D721Med (cell line): ENCODE measurements at places on chromosomes 2 and 18.

- DNase-seq: no peak
Measured at GRCh38 chr2:66581339-66582103, 146.6 kb downstream of the MEIS1 start.

DNA sequence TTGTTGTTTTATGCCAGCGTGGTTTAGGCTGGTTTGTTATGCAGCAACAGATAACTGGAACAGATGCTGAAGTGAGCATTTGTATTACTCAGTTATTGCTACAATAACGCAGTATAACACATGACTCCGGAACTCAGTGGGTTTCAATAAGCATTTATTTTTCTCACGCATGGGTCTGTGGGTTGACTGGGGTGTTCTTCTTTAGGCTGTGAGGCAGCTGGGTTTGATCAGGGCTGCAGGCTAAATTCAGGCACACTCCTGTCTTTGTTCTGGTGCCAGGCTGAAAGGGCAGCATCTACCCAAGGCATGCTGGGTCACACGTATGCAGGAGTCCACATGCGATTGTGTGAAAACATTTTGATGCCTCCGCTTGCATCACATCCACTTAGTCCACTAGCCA lies 3.8 kb upstream of the SLC1A4 start:
- no peak for DNase-seq

DNA sequence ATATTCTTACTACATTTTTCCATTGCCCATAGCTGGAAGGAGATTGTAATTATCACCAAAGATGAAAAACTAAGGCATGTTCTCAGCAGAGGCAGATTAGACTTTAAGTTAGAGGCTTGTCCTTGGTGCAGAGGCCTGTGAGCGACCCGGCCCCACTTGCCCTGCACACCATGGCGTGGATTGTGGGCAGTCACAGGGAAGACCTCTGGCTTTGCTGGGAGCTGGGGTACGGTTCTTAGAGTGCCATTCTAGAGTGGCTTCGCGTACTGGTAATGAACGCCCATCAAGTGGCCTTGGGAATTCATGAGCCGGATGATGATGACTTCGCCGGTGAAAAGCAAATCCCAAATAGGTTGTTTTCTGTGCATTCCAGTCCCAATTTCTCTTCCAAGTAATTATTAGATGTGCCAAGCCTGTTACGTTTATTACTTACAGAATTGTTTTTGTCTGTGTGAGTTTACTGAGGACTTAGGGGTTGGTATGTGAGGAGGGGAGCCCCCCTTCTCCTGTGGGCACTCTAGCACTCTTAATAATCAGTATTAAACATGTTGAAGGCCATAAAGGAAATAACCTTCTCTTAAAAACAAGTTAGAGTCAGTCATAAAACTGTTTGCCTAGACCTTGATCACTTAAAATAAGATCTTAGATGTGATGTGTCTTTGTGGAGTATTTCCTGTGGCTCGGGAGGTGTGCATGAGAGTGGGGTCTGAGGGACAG lies 90.6 kb downstream of the LDLRAD4 start:
- no peak for DNase-seq

GRCh38 chr2:158255257-158255656 lies 153.6 kb downstream of the UPP2 start:
- DNase-seq: no peak

DNA sequence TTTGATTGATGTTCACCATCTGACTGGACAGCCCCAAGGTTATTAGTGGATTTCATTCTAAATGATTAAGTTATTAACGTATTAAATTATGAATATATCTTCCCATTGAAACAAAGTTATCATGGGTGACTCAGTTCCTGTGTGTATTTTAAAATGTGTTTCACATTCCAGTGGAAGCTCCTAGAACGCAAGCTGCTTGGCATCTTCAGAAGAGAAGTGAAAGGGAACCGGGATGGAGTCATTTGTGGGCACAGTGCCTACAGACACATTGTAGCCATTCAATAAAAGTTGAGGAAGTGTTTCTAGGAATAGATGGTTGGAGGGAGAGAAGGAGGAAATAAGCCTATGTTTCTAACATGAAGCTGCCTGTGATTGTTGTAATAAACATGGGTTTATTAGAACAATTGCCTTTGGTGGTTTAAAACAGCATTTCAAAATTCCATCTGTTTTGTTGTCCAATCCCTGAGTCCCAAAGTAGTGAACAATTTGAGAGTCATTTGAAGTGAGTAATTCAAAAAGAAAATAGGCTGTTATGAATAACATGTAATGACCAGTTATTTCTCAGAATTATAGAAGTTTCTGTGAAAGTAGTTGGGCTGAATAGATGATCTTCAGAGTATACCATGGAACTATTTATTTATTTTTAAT lies 143.5 kb downstream of the PKP4 start:
- DNase-seq: no peak

DNA sequence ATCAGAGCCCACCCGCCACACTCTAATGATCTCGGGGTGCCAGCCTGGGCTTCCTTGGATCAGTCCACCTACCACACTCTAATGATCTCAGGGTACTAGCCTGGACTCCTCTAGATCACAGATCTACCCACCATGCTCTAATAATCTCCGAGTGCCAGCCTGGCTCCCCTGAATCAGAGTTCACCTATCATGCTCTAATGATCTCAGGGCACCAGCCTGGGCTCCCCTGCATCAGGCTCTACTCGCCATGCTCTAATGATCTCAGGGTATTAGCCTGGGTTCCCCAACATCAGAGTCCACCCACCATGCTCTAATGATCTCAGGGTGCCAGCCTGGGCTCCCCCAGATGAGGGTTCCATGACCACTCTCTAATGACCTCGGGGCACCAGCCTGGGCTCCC lies 48.1 kb downstream of the EIPR1 start:
- no peak for DNase-seq

DNA sequence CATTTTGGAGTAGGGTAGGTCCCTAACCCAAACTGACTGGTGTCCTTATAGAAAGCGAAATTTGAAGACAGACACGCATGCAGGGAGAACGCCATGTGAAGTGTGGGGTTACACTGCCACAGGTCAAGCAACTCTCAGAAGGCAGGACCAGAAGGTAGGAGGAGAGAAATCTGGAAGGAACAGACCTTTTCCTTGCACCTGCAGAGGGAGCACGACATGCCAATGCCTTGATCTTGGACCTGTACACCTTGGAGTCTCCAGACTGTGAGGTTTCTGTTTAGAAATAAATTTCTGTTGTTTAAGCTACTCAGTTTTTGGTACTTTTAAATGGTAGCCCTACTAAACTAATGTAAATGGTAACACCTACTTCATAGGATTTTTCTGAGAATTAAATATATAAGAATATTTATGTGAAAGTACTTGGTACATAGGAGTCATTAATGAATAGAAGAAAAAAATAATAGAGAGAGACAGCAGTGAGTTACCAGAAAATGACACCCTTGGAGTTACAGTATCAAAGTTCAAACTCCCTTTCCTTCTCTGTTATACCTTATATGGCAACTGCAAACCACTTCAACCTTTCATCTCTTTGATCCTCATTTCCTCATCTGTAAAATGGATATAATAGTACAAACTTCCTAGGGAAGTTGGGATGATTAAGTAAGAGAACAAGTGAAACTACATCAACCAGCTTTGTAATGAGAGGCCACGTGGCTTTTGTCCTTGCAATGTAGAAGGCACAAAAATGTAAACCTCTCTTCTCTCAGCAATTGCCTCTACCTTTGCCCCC lies 184.9 kb upstream of the PARD3B start:
- no peak for DNase-seq

- DNase-seq: no peak
Measured at GRCh38 chr2:218264773-218265561, 4.2 kb downstream of the GPBAR1 start.

GRCh38 chr2:42944779-42945415 lies 152.5 kb upstream of the HAAO start:
- no peak for DNase-seq

GRCh38 chr2:104818264-104818663 lies 35.7 kb upstream of the POU3F3 start:
- no peak for DNase-seq

GRCh38 chr2:172454404-172455120 lies 27.2 kb downstream of the ITGA6 start:
- DNase-seq: no peak

- DNase-seq: no peak
Measured at GRCh38 chr2:133942398-133942797, 311.5 kb upstream of the MGAT5 start.

DNA sequence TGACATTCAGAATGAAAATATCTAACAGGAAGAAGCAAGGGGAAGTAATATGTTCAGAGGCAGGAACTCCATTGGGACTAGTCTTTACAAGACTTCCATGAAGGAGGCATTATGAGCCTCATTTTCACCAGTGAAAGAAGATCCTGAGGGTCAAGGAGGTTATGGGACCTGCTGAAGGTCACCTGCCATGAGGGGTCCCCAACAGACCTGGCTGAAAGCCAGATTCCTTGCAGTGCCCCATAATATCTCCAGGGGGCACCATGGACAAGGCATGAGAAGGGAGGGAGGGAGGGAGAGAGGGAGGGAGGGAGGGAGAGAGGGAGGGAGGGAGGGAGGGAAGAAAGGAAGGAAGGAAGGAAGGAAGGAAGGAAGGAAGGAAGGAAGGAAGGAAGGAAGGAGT lies 27.9 kb downstream of the XDH start:
- no peak for DNase-seq

DNA sequence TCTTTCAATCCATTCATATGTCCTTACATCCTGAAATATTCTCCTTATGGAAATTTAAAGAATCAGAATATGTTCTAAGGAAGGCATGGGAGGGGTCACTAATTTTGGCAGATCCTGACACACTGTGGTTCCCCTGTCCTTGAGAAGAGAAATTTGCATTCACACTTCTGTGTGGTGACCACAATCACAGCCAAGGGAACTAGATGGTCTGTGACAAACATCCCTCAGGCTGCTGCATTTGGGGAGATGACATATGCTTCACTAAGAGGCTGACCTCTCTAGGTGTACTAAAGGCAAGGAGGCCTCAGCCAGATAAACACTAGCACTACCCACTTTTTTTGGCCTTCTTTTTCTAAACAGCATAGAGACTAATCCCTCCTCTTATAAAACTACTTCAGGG lies 129.6 kb downstream of the MREG start:
- no peak for DNase-seq

DNA sequence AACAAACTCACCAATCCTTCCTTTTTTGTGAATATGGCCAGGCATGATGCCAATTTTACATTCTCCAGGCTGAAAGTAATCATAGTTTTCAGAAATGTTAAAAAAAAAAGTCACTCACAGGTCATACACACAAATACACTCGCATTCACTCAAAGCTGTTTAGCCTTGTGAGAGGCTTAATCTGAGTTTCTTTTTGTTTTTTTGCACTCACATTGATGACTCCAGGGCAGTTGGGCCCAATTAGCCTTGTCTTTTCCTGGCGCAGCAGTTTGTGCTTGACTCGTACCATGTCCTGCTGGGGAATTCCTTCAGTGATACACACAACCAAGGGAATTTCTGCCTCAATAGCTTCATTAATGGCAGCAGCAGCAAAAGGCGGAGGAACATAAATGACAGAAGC lies 18.0 kb downstream of the SUCLG1 start:
- no peak for DNase-seq

GRCh38 chr2:120224256-120224655 lies 1.1 kb upstream of the TMEM185B start:
- DNase-seq: no peak

DNA sequence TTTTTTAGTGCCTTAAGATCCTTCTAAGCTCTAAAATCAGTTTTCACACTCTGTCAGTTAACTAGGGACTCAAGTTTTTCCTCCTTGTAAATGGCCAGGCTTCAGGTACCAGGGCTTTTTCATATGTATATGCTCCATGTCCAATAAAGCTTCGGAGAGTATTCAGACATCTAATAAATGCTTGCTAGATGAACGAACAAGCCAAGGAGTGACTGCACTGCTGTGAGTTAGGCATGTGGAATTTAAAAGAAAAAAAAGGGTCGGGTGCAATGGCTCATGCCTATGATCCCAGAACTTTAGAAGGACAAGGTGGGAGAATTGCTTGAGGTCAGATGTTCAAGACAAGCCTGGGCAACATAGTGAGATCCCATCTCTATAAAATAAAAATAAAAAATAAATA lies 81.9 kb downstream of the CDH2 start:
- no peak for DNase-seq

DNA sequence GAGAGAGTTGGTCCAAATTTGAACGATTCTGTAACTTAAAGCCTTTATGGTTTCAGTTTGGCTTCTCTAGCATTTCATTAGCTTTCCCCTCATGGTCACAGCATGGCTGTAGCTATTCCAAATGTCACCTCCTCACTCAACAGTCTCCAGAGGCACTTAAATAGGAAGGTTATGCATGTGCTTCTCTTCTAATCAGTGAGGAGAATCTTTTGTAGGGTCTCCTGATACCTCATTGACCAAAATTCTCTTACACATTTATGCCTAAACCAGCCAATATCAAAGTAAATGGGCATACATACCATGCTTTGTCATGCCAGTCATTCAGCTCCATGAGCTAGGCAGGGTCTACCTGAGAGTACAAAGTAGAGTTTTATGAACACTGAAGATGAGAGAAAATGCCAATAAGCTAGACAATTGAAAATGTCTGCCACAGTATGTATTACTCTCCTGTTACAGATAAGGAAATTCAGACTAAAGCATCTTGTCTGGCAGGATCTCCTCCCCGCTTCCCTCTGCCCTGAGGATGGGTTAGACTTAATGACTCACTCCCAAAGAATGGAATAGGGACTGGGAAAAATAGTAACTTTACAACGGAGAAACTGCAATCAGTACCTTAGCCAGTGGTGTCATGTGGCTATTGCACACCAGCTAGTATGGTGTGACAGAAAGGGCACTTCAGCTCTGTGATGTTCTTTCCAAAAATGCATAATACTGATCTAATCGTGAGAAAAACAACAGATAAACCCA lies 15.4 kb downstream of the DSG2 start:
- no peak for DNase-seq

- DNase-seq: no peak
Measured at GRCh38 chr2:137050949-137051348, 285.6 kb downstream of the THSD7B start.

- no peak for DNase-seq
Measured at GRCh38 chr18:3323900-3324299, 62.0 kb downstream of the MYL12B start.

DNA sequence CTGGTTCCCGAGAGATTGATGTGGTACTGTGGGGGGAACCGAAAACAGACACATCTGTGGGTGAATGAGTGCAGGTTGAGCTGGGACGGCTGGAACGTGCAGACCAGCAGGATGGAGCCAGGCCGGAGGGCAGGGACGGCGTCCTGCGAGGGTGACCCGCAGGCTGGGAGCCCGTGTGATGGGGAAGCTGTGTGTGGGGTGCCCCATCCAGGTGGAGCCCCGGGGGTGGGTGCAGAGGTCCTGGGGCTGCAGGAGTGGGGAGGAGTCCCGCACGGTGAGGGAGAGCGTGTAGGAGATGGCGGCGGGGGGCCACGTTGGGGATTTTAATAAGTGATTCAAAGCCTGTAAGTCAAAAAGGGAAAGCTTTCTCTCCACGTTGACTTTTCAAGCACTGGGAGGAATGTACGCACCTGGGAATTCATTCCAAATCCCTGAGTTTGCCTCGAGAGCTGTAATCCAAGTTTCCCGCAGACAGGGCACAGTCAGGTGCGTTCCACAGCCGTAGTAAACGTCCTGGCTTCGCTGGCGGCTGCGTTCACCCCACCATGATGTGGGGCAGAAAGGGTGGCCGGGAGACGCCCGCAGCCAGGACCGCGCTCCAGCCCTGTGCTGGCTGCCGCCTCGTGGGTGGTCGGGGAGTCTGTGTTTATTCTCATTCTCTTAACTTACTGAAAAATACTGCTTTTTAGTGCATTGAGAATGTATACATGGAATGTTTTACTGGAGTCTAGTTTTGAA lies 54.0 kb downstream of the NFATC1 start:
- DNase-seq: no peak
